Stimulated activated CD8-positive, alpha-beta memory T cell treated with anti-CD3 and anti-CD28 coated beads, Interleukin-2, amount 100 ng/mL, for 1 hour (primary cell): ENCODE measurements at places on chromosomes 1 and 21.

GRCh38 chr1:202952818-202953217 lies 5.3 kb downstream of the ADIPOR1 start:
- no peak for DNase-seq

DNA sequence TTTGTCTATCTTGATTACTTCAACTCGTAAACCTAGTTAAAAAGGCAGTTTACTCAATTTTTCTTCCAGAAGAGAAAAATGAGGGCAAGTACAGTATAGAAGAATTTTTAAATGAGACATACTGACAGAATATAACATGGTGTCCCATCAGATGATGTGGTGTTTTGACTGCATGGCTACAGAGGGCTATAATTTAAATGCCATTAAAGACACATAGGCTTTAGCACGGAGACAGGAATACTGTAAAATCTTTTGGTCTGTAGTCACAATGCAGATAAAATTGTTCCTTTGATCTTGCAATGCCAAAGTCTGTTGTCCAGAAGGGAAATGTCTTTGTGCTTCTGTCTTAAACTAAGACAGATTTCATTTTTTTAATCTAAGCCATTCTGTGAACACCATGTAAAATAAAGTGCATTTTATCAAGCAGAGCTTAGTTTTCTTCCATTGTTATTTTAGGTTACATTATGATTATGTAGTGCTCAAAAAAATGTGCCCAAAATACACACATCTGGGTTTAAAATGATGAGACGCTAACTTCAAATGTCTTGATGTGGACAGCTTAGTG lies 249.6 kb downstream of the PTPRC start:
- no peak for DNase-seq

DNA sequence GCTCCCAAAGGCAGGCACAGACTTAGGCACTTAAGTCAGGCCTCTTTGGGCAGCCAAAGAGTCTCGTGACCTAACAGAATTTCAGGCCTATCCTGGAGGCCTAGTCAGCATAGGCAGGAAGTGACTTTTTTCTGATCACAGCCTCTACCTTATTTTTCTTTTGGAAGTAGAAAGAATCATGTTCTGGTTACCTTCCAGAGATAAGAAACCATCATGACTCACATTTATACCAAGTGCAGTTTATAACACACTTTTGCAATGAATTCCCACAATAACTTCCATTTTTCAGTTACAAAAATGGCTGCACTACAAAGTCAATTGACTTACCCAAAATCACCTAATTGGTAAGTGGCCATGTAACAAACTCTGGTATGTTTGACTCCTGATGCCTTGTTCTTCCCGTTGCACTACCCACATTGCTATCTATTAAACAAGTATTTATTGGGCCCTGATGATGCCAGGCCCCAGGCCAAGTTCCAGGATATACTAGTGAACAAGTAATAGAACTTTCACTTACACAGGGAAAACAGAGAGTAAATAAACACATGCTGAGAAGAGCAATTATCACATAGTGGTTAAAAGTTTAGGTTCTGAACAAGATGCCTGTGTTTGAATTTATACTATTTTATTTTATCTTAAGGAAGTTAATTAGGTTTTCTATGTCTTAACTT lies 74.3 kb downstream of the SH3GLB1 start:
- DNase-seq = no peak

DNA sequence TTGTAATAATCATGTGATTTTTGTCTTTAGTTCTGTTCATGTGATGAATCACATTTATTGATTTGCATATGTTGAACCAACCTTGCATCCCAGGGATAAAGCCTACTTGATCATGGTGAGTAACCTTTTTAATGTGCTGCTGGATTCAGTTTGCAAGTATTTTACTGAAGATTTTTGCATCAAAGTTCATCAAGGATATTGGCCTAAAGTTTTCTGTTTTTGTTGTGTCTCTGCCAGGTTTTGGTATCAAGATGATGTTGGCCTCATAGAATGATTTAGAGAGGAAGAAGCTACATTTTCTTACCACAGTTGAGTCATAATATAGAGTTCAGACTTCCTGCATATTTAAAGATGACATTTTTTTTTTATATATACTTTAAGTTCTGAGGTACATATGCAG lies 455.9 kb downstream of the PLPP3 start:
- DNase-seq = no peak

GRCh38 chr1:1291023-1291528 lies 10.8 kb downstream of the SCNN1D start:
- no peak for DNase-seq

GRCh38 chr1:201153474-201154388 lies 543 bp downstream of the TMEM9 start:
- no peak for DNase-seq

- DNase-seq = no peak
These were observed 164.7 kb downstream of the NEGR1 start for GRCh38 chr1:72117621-72118020.

DNA sequence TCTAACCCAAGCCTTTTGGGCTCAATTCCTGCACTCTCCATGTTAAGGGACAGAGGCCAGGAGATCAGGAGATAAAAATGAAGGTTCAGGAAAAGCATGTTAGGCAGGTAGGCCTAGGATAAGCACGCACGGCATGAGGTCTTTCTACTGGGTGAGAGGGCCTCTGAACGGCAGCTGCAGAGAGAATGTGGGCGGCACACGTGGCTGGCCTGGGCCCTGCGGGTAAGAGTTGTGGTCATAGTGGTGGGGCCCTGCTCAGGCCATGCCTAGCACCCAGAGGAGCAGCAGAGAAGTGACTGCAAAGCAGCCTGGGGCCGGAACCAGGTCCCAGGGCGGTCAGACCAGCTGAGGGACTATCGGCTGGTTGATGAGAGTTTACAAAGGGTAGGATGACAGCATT lies 7.5 kb upstream of the FOXO6 start:
- no peak for DNase-seq

DNA sequence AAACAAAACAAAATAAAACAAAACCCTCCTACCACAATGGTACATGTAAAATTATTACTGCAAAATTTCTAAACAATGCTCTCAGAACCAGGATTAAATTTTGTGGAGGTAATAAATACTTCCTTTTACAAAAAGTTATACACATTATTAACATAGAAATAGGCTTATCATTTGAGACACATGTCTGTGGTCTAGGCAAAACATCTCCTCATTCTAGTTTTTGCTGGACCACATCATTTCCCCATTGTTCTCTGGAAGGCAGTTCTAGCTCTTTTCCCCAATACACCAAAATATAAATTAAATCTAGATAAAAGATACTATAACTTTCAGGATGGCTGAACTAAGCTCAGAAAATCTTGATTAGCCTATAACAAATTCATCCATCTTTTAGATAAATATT lies 18.4 kb downstream of the EXTL2 start:
- DNase-seq = no peak

- no peak for DNase-seq
These were observed 45.3 kb upstream of the RGS1 start for GRCh38 chr1:192530254-192530653.

DNA sequence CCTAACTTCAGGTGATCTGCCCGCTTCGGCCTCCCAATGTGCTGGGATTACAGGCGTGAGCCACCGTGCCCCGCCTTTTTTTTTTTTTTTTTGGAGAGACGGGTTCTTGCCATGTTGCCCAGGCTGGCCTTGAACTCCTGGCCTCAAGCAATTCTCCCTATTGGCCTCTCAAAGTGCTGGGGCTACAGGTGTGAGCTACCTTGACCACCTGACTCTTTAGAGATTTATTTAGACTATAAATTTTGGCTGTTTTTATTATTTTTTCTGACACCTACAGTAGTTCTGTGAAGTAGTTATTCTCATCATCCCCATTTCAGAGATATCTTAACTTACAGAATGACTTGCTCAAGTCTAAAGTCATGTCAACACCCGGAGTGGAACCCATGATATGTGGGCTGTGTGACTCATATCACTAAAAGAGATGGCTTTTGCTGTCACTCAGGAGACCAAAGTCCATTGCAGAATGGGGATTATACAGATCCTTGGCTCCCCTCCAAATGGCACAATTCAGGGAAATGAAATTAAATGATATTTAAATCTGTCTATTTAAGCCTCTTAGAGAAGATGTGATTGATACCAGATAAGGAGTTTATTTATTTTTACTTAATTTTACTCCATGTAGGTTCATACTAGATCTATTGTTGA lies 93.2 kb downstream of the CTH start:
- no peak for DNase-seq
